ENCODE measurements at places on chromosomes 4 and X.
A peak's percentile ranks its signal among the peaks of the same experiment; 100 is the strongest.

GRCh38 chr4:2249526-2250356 is 7.8 kb upstream of the HAUS3 start:
- DNase-seq: no peak

DNA sequence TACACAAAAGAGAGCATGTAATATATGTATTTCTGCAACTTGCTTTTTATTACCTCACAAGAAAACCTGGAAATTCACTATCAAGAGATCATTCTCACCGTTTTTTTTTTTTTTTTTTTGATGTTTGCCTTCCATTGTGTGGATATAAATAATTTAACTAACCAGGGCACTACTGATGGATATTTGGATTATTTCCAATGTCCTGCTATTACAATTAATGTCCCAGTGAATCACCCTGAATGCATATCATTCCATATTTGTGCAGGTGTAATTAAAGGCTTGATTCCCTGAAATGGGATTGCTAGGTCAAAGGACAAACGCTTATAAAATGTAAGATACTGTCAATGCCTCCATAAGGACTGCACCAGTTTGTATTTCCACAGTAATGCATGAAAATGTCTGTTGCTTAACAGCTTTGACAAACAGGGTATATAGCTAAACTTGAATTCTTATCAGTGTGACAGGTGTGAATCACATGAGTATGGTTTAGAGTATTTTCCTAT is 87.8 kb downstream of the NCAPG start:
- no peak for DNase-seq

GRCh38 chr4:100929758-100930157 is 411.9 kb upstream of the EMCN start:
- DNase-seq: no peak

GRCh38 chr4:104421566-104421965 is 73.1 kb downstream of the CXXC4 start:
- no peak for DNase-seq

GRCh38 chr4:33090910-33091309 is 2370.7 kb downstream of the PCDH7 start:
- no peak for DNase-seq

- DNase-seq: no peak
Observed at GRCh38 chrX:1535241-1536041, 1.5 kb downstream of the P2RY8 start.

GRCh38 chrX:138006180-138006579 is 440.3 kb downstream of the ZIC3 start:
- DNase-seq: no peak

DNA sequence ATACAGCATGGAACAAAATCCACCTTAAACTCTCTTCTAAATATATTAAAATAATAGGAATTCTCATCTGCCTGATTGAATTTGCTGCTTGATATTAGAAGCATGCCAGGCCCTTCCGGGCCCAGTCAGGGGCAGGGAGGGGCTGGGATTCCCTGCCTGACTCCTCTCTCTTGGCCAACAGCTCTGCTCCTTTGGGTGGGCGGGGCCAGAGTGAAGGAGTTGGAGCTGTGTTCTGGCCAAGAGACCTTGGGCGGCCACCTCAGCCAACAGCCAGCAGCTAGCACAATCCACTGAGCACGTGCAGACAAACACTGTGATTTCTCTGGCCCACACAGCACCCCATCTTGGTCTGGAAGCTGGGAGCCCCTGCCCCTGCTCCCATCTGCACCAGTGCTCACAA is 140.3 kb downstream of the PJA1 start:
- DNase-seq: peak; percentile 58

DNA sequence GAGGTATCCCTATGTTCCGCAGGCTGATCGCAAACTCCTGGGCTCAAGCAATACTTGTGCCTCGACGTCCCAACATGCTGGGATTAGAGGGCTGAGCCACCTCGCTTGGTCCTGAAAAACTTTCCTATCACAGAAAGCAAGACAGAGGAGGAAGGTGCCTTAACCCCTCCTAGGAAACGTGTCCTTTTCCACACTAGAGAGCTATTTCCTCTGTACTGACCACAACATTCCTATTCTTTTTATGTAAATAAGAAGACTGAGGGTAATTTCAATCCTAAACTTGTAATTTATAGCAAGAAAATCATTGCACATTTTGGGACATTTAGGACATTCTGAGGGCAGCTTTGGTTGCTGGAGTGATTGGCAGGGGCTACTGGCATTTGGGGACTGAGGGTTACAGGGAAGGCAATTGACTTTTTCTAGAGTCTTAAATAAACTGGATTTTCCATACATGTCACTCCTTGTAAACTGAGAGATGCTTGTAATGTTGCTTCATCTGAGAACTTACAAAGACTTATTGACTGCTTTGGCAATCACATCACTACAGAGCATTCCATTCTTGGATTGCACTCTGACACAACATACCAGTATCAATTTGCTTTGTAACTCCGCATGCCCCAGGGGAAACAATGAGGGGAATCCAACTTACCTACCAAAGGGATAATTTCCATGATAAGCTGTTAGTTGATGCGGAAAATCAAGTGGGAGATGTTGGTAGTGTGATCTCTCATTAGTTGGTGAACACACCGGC is 15.6 kb downstream of the XAGE3 start:
- DNase-seq: peak; percentile 53

DNA sequence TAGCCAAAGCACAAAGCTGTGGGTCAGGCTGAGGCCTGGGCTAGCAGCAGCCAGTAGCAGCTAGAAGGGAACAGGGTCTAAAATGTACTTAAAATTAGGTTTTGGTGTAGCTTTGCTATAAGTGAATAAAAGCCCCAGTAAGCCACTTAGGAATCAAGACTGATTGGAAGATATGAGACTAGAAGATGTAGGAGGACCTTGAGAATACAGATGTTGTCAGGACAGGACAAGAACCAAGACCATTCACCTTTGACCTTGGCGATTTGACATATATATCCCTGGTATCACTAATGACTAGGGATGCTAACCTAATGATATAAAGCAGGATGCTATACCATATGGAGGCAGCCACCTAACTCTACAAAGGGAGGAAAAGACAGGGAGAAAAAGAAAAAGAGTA is 238.1 kb downstream of the FBXO8 start:
- DNase-seq: no peak

DNA sequence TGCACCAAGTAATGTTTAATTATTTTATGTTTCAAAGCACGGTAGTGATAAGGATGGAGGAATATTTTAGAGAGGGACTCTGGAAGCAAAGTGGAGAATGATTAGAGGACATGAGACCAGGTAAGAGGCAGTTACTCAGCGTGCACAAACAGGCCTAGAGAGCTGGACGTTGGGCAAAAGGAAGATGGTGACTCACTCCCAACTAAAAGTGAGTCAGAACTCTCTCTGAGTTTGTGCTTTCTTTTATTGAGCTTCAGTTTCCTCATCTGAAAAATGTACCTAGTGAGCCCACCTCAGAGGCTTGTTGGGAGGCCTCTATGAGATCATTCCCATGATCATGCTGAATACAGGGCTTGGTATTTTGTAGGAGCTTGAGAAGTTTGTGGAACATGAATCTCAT is 1.6 kb upstream of the ZC4H2 start:
- no peak for DNase-seq

- DNase-seq: no peak
Observed at GRCh38 chr4:105822061-105822460, 73.2 kb upstream of the NPNT start.

DNA sequence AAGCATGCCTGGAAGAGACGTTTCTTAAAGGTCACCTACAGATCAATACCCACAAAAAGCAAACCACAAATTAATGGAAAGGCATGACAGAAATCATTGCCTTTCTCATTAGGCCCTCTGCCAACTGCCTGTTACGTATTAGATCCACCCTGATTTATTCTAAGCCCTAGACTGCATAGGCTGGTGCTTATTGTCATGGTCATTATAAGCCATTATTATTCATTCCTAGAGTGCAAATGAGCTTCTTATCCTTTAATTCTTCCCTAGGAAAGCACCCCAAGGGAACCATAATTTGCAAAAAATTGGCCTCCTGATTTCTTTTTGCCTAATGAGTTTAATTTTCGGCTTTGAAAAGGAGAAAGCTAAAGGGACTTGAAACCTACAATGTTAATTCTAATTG is 184.2 kb upstream of the GPRIN3 start:
- DNase-seq: no peak

DNA sequence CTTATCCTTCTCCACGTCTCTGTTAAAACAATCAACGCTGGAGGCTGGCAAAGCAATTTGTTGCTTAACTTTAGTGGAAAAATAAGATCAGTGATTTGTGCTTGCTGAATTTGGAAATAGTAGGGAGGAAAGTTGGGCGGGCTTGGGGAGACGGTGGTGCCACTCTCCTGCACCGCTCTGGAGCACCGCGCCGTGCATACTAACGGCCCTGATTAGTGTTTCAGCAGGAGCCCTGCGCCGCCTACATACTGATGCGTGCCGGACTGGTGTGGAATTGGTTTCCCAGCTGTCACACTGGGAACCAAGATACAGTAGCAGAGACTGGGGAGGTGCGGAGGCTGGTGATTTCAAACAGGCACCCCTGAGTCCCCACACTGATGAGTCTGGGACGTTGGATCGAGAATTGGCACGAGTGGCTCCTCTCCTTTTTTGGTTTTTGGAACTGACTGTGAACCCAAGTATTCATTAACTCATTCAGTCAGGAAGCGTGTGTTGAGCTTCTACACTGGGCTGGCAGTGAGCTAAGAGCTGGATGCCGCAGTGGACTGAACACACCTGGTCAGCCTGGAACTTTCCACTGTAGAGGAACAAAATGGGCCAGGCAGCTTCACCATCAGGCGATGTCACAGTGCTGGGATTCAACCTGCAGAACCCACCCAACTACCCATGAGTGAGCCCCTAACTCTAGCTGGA is 29.0 kb upstream of the PSAPL1 start:
- DNase-seq: no peak

GRCh38 chr4:188161167-188161566 is 21.9 kb downstream of the TRIML1 start:
- DNase-seq: no peak

GRCh38 chr4:108814326-108814725 is 51.5 kb upstream of the ETNPPL start:
- no peak for DNase-seq

GRCh38 chrX:41589634-41590270 is 99.0 kb upstream of the GPR34 start:
- DNase-seq: peak; percentile 63

DNA sequence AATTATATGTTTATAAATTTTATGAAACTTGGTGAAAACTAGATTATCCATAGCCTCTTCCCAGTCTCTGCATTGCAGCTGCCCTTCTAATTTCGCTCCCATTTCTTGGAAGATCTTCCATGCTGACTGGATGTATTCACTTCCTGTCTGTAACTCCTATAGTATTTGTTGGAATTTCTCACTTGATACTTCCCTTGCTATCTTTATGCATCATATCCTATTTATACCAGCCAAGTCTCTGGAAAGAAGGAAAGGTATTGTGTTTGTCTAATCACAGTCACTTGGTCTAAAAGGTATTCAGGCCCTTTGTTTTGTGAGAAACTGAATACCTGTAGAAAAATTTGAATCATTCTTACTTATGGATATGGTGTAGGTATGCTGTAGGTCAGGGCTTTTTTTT is 870.9 kb upstream of the FRG1 start:
- DNase-seq: no peak

Measured in AG10803 (cell line).